ENCODE measurements at places on chromosomes 3 and 15.

DNA sequence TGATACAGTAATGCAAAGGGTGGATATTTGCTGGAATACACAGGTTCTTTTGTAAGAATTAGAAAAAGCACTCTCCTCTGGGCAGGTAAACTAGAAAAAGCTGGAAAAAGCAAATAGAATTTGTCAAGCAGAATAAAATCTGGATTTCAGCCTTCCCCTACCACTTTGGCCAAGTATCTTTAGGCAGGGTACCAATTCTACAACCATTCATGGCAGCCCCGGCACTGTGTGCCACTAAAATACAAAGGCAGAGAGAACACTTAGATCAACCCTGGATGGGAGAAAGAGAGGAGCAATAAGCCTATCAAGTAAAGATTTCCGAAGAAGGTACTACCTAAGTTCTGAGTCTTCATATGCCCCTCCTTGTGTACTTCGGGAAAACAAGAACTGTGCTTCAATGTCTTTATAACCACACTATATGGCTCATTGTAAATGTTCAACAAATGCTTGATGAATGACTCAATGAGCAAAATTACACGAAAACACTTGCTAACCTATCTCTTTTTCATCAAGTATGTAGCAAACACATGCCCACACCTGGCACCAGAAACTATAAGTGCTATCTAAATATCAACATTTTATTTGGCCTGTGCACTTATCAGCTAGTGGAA, 20.8 kb downstream of the STAG1 start:
- no peak for DNase-seq

GRCh38 chr15:58463815-58464650, 32.2 kb downstream of the LIPC start:
- no peak for DNase-seq

DNA sequence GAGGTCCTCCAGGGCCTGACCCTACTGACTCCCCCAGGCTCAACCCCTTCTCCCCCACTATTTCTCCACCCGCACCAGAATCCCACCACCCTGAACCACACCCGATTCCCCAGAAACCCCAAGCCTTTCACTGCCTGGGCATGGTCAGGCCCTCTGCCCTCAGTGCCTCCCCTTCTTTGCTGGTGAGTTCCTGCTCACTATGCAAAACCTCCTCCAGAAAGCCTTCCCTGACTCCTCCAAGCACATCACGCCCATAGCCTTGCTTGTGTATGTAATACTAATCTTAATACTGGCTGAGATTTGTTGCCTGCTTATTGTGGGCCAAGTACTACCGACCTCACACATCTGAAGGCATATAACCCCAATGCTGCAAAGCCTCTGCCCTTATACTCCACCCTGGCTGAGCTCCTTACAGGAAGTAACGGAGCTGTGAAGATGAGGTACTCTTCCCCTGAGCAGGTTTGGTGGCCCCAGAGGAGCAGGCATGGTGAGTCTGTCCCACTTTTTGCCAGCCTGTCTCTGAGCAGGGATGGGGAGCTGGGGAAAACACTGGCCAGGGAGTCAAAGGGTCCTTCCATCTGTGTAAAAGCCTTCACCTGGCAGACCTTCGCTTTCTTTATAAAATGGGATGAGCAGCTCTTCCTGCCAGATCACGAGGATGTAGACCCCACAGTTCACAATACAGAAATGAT, 9.5 kb downstream of the RAB6B start:
- DNase-seq, result no peak

DNA sequence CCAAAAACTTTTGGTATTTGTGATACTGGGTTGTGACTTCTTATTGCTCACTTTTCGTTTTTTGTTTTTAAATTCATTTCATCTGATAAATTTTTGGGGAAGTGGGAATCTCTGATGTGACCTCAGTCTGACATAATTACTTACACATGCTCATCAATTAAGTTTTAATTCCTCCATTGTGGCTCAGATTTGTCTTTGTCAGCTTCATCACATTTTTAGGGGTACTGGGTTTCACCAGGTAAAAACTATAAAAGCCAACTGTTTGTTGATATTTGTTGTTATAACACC, 425.3 kb upstream of the TGFBR2 start:
- DNase-seq, result no peak

DNA sequence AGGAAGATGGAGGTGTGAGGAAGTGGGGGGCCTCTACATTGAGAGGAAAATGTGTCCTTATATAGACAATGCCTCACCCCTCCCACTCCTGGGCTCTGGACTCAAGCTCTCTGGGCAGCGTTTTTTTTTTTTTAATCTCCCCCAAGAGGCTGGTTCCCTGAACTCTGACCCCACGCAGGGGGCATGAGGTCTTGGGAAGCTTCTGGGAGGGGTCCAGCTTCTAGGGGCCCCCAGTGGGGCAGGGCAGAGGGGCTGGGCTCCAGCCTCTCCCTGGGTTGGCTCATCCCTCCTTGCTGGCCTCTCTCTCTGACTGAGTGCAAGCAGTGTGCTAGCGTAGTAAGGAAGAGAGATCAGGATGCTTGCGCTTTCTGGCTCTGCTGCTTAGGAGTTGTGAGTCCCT, 101.4 kb upstream of the HACD2 start:
- DNase-seq, result no peak

- no peak for DNase-seq
Observed at GRCh38 chr15:41578736-41579383, 19.8 kb downstream of the TYRO3 start.

Measured in stimulated activated CD8-positive, alpha-beta memory T cell treated with anti-CD3 and anti-CD28 coated beads, Interleukin-2, amount 100 ng/mL, for 1 hour (primary cell).